ENCODE measurements at places on chromosomes 16 and 17.

DNA sequence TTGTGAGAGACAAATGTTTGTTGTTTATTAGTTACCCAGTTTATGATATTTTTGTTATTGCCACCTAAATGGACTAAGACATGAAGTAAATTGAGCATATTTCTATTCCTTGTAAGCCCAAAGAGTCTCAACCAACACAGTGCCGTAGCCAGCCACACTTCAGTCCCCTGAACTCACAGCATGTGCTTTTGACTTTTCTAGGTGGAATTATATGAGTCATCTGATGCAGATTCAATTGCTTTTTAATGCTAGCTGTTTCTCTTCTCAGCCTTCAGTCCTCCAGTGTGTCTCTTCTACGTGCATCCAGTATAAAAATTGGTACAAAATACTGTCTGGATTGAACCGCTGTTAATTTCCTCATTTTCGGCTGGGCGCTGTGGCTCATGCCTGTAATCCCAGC lies 39.0 kb downstream of the IQCK start:
- DNase-seq = no peak

- no peak for DNase-seq
Observed at GRCh38 chr17:47852113-47852949, 1.4 kb upstream of the SP6 start.

DNA sequence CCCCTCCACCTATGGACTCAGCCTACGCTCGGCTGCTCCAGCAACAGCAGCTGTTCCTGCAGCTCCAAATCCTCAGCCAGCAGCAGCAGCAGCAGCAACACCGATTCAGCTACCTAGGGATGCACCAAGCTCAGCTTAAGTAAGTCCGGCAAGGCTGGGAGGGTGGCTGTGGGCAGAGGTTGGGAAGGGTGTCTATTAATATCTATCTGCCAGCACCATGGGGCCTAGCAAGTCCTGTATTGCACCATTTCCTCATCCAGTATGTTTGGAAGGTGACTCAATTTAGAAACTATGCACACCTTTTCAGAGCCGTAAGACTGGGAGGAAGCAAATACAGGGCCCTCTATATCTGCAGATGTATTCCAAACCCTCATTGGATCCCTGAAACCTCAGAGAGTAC lies 45.0 kb upstream of the ARHGAP44 start:
- DNase-seq = no peak

DNA sequence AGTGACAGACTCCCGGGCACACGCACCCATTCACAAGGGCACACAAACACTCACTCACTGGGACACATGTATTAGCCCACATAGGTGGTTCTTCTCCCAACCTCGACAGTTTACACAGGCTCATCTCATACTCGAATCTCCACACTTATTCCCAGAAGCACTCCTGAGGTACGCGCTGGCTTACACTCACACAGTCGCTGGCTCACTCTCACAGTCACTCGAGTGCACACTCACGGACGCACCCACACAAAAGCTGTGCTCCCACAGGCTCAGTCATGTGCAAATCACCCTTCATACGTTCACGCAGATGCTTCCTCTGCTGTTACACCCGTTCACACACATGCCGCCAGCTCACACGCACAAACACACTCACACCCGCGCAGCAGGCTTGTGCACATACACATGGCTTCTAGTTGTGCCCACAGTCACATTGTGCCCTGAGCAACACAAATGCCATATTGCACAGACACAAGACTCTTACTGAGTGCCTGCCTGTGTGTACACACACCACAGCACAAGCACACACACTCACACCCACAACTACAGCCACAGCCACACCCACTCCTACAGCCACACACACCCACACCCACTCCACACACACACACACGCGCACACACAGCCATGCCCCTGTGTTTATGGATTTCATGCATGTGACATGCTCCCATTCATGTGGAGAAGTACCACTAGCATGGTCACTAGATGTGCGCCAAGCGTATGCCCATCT lies 8.4 kb upstream of the PRR29 start:
- DNase-seq = no peak

DNA sequence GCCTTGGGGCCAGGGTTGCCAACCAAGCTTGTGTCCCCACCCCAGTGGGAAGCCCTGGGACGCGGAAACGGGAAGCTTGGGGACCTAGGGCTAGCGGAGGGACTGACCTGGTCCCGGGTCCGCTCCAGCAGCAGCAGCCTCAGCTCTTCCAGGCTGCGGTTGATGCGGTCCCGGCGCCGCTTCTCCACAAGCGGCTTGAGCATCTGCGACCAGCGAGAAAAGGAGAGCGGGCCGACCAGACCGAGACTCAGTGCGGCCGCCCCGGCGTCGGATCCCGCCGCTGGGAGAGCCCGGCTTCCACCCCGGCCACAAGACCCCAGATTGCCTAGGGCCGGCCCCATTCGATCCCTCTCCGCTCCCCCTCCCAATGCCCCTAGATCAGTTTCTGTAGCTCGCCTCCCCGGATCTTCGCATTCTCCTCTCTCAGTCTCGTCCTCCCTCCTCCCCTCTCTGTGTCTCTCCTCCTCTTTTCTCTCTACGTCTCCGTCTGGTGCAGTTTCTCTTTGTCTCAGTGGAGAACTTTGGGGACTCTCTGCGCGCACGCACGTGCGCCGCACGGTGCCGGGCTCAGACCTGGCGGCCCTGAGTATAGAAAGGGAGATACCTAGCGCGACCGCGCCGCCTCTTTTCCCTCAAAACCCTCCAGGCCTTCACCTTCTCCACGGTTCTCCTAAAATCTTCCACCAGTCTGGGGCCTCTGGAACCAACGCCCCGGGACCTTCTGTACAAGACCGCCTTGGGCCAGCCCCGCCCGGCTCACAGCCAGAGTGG lies 797 bp downstream of the HES7 start:
- peak; percentile 29 for DNase-seq

- no peak for DNase-seq
Observed at GRCh38 chr17:35254107-35254773, 11.4 kb downstream of the SLFN5 start.

DNA sequence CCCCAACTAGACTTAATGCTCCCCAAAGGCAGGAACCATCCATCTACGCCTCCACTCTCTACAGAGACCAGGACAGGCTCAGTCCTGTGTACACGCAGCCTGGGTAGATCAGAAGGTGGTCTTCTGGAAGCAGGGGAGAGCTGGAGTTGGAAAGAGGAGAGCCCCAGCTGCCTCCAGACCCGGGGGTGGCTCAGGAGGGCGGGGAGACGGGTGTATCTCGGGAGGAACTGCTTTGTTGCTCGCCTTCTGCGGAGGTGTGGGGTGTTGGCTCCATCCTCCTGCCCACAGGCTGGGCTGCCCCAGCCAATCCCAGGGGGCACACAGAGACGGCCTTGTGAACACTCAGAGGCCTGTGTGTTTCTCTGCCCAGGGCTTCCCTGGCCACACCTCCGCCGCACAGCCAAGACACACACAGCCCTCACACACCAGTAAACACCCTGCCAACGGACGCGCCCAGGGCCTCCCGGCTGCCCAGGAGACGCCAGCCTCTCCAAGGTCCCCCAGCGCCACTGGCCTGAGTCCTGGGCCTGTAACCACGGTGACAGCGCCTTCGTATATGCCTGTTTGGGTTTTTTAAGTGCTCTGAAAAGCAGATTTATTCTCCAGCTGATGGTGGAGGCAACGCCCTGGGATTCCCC lies 143.4 kb upstream of the CDC42EP4 start:
- DNase-seq = no peak

DNA sequence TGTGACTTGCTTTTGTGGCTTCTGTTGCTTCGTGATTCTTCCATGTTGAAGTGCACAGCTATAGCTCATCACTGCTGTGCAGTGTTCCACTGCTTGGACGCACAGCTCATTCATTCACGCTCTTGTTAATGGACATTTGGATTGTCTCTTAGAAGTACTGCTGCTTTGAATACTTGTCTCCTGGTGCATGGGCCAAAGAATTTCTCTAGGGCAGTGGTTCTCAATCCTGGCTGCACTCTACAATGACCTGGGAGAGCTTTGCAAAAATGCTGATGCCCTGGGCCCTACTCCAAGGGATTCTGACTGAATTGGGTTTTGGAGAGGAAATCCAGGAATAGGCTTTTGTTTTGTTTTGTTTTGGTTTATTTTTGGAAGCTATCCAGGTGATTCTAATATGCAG lies 20.0 kb downstream of the CCL17 start:
- no peak for DNase-seq

DNA sequence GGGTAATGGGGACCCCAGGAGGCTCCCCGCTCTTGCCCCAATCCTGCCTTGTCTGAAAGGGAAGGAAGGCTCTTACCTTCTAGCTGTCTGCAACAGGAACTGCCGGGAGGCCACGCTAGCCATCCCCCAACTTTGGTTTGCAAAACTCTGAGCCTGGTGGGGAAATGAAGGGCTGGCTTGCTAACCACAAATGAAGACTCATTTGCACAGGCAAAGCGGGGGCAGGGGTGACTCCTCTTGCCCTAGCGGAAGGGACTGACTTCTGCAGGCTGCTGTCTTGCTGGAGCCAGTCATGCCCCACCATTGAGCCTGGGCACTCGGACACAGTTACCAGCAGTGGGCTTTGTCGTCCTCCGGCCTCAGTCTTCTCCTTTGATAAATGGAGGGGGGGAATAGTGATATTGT lies 52.6 kb downstream of the PLCG2 start:
- DNase-seq = peak; percentile 29

DNA sequence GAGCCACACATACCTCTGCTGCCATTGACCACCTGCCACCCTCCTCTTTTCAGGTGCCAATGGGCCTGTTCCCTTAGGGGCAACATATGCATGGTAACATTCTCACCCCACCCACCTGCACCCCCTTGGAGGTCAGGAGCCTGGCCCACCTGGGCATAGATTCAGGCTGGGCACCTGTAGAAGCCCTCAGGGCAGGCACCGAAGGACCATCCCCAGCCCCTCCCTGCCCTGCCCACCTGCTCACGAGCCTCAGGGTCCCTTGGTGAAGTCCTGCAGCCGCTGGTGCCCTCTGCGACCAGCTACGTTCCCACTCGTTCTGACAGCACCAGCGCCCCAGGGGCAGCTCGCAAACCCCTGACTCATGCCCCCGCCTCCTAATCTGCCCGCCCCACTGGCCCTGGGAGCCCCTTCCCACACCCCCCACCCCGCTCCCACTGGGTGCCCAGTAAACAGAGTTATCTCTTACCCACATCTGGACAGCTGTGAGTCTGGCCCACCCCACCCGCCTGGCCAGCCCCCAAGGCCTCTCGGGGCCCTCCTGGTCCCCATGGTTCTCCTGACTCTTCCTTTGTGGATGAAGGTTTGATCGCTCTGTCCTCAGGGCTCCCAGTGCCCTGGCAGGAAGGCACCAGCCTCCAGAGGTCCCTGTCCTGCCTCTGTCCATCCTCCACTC lies at the start of gene SLC4A1:
Gene SLC4A1 (minus strand): TSS at position 318 of the 673 bp plus-strand sequence. CDS start 5,269 bp downstream, outside the sequence.
- DNase-seq = no peak

- DNase-seq = no peak
Observed at GRCh38 chr16:9048302-9048700, 43.1 kb upstream of the HAPSTR1 start.

DNA sequence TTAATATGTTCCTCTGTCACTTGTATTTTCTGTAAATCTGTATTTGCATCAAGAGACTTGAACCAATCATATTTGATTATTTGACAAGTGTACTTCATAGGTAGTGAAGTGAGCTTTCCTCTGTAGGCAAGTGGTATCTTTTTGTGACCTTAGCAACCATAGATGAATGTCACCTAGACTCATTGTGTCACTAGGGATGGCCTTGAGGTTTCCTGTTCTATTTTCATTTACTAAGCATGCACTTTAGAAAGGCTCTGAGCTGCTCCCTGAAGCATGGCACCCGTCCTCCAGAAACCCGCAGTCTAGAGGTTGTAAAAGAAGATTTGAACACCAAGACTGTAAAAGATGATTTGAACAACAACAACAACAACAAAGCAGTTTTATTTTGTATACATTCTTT lies 151.7 kb downstream of the PRKCB start:
- no peak for DNase-seq

DNA sequence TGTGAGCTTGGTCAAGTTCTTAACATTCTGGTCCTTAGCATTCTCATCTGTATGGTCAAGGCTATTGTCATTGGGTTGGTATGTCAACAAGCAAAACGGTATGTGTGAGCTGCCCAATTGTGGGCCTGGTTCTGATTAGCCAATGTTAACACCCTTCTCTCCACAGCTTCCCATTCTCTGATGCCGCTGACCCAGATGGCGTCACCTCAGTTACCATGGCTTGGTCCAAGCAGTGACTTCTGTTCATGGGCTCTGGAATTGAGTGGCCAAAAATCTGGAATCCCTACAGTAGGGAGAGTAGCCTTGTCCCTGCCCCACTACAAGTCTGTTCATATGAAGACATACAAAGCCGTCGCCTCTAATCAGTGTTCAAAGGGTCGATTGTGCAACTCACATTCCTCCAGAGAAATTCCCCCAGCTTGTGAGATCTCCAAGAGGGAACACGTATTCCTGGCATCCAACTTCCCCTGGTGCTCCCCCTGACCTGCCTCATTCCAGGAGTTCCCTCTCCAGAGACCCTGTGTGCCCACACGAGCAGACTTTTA lies 15.8 kb downstream of the TMEM98 start:
- no peak for DNase-seq

DNA sequence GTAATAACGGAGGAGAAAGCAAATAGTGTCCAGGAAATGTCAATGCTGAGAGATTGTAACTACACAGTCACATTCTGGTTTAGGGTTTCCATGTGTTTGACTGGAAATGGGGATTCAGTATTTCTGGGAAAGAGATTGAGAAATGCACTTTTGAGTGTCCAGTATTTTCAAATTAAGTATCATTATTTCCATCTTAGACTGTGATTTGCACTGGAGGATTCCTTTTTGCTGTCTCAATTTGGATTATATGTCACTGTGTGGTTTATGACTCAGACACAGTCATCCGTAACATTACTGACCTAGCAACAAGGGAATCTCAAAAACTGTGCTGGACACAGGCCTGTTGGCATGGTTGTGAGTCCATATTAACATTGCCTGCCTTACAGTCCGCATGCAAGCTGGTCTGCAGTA lies 681.4 kb downstream of the CDH11 start:
- DNase-seq = no peak

DNA sequence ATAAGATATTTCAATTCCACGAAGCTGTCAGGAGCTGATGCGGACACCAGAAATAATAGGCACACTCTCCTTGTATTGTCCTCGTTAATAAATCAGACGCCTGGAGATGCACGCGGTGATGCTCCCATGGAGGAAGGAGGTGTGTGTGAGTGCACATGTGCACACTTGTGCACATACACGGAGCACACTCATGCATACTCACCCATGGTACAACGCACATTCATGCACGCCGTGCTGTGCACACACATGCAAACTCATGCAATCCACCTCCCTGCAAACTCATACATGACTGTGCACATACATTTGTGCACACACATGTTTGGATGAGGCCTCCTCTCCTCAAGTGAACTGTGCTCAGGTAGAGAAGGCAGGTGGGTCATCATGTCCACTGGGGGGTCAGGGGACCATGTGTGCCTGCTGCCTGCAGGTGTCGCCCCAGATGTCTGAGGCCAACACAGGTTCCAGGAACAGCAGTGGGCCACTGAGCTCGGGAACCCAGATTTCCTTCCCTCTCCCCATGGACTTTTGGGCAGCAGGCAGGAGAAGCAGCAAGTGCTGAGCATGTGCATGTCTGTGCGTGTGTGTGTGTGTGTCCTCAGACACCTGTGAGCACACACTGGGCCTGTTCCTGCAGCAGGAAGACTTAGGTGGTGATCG lies 165.3 kb downstream of the SDK2 start:
- no peak for DNase-seq

GRCh38 chr16:13940397-13940933 lies 20.5 kb downstream of the ERCC4 start:
- no peak for DNase-seq

Data from naive thymus-derived CD8-positive, alpha-beta T cell (primary cell).